ENCODE measurements at places on chromosomes 16 and 17.

DNA sequence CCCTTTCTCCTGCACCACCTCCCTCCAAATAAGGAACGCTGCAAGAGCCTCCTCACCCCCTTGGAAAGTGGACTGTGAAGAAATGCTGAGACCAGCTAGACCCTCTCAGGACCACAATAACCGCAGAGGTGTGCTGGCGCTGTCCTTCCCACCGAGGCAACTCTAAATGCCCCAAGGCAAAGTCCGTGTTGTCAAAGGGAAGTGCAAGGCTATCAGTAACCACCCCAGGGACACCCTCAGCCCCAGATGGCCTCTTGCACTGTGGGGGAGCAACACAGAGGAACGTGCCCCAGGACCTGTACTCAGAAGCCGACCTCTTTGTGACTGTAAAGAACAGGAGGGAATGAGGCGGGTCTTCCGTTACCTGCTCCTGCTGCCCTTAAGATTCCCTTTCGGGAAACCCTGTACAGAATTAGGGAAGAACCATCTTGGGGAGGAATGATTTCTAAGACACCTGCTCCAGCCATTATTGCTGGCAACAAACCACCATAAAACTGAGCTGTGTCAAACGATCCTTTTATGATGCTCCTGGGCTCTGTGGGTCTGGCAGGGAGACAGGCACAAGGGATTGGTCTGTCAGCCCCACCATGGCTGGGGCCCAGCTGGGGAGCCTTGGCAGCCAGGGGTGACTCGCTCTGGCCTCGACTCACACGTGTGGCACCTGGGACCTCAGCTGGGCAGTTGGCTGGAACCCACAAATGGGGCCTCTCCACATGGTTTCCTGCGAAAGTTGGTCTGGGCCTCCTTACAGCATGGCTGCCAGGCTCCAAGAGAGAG is 14.6 kb upstream of the MED9 start:
- DNase-seq: no peak

DNA sequence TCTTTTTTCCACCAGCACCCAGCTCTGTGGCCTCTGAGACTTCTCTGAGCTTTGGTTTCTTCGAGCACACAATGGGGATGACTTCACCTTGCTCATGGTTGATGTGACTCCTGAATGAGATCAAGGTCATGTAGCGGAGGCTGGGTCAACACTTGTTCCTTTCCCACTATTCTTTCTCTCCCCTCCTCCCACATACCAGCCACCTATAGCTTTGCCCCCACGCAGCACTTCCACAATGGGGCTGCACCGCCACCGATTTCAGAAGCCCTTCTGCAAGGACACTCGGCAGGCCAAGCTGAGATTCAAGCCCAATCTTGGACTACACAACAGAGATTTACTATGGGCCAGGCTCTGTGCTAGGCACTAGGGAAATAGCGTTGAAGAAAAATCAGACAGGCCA is 14.4 kb downstream of the TRIM25 start:
- no peak for DNase-seq

DNA sequence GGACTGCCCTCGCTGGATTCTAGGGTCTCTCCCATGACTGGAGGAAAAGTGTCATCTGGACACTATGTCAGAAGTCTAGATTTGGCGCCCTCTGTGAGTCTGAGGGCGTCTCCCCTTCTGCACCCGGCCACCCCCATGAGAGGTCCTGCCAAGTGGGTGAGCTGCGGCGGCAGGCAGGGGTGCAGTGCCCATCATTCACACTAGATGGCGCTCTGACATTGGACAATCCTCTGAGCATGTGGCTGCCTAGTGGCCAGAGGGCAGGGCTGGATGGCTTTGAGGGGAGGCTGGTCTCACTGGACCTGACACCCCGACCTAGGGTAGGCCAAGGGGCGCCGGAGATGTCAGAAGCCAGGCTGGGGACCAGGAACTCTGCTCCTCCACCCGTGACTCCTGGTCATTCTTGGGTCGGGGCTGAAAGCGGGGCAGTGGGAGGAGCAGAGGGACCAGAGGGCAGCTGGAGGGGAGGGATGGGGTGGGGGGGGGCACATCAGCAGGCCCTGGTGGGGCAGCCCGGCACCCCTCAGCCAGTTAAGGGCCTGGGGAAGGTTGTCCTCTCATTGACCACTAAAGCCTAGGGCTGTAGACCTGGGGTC is 28.0 kb downstream of the MRM1 start:
- DNase-seq: peak; percentile 67

DNA sequence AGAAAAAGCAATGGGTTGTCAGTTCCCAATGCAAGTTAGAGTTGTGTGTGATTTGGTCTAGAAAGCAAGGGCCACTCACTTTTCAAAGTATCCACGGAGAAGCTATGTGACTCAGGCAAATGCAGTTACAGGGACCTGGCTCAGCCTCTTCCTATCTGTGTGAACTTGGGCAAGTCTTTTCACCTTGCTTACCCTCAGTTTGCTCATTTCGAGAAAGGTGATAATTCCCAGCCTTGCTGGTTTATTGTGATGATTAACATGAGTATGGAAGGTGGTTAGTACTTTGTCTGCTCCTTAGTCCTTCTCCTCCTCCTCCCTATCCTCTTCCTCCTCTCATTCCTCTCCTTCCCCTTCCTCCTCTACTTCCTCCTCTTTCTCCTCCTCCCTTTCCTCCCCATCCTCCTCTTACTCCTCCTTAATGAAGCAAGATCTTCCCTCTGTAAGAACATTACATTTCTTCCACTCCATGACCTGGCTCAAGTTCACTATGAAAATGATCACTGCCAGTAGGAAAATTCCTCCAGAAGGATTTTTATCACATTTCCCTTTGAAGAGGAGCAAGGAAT is 204.0 kb downstream of the GRIN2A start:
- DNase-seq: no peak

DNA sequence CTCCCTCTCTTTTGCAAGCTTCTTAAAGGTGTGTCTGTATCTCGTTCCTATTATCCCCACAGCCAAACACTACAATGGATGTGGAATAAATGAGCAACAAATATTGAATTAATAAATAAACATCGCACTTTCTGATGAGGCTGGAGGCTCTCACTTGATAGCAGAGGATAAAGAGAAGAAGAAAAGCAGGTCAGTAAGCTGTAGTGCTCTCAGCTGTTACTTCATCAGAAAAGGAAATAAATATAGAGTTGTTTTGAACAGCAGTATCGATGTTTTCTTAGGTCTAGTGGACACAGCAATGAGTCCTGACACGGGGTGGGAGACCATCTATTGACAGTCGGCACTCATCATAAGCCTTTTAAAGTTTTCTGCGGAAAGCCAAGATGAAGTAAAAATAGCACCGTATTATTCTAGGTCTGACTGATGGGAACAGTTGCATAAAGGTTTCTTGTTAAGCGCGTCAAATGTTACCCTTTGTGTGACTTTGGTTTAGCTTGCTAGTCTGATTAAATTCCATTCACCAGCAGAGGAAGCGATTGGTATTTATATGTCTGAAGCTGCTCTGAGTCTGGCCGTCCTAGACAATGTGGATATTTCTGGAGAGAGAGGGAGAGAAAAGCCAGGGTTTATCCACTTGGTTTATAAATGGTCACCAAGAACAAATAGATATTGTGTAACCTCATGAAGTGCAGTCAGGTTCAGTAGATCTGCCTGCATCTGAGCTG is 646.1 kb downstream of the CDH11 start:
- DNase-seq: no peak

DNA sequence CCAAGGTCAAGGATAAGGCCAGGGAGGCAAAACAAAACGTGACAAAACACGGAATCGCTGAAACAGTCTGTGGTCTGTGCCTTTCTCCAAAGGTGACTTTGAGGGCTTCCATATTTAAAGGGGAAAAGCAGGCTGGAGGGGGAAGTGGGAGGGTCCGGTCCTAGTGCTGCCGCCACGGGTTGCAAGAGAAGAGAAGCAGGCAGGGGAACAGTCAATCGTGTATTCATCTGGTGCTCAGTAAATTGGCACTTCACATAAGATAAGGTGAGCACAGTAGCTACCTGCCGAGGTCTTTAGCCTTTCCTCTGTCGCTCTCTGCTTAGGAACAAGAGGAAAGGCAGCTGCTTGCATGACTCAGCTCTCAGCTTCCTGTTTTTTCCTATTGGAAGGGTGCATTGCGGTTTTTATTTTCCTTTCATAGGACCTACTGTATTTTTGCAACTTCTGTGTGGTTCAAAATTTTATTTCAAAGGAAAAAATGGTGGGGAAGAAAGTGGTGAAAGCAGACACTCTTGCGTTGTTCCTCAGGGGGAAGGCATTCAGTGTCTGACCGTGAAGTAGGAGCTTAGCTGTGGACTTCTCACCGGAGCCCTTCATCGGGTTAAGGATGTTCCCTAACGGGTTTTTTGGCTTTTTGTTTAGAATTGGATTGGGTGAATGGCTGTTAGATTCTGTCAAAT is 7.1 kb upstream of the LGALS3BP start:
- peak; percentile 52 for DNase-seq

- DNase-seq: peak; percentile 87
These were observed 5.7 kb downstream of the GGA2 start for GRCh38 chr16:23504453-23505179.

DNA sequence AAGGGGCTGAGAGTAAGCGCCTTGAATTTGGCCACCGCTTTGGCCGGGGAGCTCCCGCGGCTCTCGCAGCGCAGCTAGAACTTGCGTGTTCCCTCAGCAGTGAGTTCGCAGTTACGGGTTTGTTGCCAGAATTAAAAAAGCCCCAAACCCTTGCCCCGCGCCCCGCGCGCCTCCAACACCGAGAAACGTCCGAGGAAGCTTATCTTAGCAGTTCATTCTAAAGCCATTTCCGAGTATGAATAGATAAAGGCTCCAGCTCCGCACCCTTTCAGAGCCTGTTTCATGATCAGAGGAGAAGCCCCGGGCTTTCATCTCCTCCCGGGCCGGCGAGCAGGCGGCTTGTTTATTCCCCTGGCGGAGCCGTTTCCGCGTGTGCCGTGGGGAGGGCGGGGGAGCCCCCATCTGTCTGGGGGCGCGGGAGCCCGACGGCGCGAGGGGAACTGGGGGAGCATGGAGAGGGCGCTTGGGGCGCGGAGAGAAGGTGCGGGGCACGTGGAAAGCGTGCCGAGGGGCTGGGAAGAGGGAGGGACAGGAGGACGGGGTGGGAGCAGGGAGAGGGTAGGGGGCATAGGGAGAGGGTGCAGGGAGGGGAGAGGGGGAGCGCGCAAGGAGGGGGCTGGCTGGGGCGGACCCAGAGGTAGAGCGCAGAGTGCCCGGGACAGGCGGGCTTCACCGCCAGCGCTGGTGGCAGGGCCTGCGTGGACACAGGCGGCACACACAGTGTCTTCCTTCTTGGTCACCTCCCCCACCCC is 9.9 kb downstream of the TBX4 start:
- DNase-seq: no peak

DNA sequence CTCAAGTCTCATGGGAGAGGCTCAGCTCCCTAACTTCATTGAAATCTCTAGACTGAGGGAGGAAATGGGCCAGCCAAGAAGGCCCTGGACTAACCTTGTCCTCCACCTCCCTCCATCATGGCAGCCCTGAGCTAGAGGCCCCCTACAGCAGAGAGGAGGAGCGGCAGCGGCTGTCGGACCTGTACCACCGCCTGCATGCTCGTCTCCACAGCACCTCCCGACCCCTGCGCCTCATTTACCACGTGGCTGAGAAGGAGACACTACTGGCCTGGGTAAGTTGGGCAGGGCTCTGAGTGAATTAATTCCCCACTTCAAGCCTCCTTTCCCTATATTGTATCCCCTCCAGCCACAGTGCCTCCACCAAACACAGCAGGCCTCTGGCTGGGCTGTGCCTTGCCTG is 3.8 kb upstream of the SYCE1L start:
- DNase-seq: no peak

DNA sequence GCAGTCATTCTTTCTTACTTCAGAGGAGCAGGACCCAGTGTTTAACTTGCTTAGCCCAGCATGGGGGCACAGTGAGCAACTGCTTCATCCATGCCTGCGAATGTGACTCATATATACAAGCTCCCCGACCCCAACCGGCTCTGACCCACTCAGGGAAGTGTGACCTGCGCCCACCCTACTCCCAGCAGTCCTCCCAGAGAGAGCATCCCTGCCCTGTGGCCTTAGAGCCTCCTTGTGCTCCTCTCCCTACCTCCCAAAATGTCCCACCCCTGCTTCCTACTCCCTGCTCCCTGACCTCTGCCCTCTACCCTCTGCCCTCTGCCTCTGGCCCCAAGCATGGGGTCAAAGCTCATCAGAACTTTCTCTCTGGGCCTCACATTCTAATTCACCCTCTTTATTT is 46.9 kb upstream of the DLX4 start:
- DNase-seq: no peak

DNA sequence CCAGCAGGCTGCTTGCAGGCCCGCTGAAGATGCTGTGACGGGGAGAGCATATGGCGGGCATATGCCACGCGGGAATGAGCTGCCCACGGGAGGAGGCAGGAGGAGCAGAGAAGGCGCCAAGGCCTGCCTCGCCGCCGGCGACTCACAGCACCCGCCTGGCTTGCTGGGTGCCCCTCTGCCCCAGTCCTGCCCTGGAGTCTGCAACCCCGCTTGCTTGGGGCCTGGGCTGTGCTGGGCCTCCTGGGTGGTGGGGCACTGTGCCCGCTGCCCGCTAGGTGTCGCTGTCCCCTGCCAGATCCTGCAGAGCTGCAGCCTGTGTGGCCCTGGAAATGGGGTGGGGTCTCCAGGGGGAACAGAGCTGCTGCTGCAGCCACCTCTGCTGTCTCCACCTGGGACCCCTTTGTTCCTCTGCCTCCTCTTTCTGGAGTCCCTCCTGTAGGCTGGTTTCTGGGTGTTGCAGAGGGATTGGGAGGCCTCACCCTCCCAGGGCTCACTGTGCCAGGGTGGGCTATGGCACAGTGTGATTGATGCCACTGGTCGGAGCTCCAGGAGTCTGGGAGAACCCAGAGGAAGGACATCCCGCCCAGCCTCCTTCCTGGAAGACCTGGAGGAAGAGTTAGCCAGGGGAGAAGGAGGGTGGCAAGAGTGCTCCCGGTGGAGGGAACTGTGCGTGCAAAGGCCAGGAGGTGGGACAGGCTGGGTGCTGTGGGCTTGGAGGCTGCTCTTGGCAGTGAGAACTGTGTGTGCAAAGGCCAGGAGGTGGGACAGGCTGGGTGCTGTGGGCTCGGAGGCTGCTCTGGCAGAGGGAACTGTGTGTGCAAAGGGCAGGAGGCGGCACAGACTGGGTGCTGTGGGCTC is 141.0 kb upstream of the CIBAR2 start:
- no peak for DNase-seq

DNA sequence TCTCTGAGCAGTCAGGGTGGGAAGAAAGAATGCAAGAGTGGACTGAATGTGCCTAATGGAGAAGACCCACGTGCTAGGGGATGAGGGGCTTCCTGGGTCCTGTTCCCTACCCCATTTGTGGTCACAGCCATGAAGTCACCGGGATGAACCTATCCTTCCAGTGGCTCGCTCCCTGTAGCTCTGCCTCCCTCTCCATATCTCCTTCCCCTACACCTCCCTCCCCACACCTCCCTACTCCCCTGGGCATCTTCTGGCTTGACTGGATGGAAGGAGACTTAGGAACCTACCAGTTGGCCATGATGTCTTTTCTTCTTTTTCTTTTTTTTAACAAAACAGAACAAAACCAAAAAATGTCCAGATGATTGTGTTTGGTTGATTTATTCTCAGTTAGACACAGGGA is 14.1 kb downstream of the IGFBP4 start:
- no peak for DNase-seq

DNA sequence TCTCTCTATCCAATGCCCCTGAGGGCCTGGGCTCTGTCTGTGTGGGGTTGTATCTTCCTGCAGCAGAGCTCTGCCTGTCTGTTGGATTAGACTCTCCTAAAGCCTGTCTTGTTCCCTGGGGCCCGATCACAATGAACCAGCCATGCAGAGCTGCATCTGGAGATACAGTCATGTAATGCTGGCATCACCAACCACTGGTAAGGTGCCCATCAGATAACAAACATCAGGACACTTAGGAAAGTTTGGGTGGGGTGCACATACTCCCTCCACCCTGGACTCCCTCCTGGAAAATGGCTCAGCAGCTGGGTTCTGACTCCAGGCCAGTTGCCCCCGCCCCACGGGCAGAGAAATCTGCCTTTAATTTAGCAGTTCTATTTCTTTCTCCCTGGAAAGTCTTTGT is 61.3 kb upstream of the BRD7 start:
- DNase-seq: no peak
